Central memory CD4-positive, alpha-beta T cell (primary cell): ENCODE measurements at places on chromosomes 6 and 20.

GRCh38 chr6:45688180-45688579, 310.4 kb upstream of the SUPT3H start:
- no peak for DNase-seq

GRCh38 chr6:3297006-3297405, 38.3 kb downstream of the PSMG4 start:
- DNase-seq = no peak

DNA sequence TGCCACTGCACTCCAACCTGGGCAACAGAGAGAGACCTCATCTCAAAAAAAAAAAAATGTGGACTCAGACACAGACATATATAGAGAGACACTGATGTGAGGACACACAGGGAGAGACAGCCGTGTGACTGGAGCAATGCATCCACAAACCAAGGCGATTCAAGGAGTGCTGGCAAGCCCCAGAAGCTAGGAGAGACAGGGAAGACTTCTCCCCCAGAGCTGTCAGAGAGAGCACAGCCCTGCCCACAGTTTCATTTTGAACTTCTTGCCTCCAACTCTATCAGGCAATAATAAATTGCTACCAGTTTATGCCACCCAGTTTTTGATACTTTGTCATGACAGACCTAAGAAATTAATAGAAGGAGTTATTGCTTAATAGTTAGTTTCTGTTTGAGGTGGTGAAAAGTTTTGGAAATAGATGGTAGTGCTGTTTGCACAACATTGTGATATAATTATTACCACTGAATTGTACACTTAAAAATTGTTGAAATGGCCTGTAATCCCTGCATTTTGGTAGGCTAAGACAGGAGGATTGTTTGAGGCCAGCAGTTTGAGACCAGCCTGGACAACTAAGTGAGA, 5.1 kb upstream of the MDFI start:
- no peak for DNase-seq

DNA sequence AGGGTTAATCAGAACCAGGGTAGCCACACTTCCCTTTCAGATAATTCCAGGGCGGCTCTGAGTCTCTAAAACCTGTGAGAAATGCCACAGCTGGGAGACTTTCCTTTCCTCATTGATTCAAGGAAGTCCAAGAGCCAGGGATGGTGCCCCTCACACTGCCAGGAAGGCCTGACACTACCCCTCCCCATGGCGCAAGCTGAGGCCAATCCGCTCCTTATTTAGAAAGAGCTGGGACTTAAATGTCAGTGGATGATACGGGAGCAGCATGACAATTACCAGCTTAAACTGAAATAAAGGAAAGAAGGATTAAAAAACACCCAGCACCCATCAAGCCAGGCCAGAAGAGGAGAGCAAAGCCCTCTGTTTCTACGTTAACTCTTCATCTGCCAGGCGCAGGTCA, 244.4 kb downstream of the LRFN2 start:
- DNase-seq = no peak

- DNase-seq = no peak
Observed at GRCh38 chr20:63500902-63501817, 2.3 kb upstream of the EEF1A2 start.

DNA sequence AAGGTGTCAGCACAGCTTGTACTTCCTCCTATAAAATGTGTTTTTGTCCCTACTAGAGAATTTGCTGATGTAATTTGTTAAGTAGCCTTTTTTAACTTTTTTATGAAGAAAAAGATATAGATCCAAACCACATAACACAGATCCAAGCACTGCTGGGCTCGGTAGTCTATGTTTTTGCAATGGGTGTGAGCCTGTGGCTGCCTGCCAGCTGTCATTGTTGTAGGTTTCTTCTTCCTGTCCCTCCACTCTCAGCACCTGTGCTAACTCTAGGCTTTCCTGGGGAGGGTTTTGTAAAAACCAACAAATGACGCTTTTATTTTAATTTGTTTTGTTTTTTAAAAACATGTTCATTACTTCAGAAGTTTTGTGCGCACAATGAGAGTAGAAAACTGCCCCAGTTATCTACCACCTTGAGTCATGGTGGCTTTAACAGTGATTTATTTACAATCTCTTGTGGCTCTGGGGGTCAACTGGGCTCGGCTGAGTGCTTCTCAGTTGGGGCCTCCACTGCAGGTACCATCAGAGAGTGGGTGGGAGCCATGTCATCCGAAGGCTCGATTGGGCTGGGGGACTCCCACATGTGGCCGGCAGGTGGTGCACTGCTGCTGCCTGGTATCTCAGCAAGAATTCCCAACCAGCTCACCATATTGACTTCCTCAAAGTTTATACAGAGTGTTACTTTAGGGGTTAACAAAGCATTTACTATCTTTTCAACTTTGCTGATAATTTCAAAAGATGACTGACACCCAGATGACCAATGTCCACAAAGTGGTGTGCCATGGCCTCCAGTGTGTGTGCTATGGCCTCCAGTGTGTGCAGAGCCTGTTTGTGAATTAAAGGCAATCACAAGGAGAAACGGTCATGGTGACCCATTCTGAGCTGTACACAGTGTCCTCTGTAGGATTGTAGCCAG, 3.0 kb upstream of the CCR6 start:
- DNase-seq = peak; percentile 91
